Small intestine (tissue), 16 donors: ENCODE measurements at places on chromosomes 13 and 19.
A peak's percentile ranks its signal among the peaks of the same experiment; 100 is the strongest.

GRCh38 chr19:29914933-29915332, 27.1 kb upstream of the URI1 start:
- no peak for DNase-seq

GRCh38 chr19:14528419-14529253, 758 bp upstream of the TECR start:
- no peak for DNase-seq

DNA sequence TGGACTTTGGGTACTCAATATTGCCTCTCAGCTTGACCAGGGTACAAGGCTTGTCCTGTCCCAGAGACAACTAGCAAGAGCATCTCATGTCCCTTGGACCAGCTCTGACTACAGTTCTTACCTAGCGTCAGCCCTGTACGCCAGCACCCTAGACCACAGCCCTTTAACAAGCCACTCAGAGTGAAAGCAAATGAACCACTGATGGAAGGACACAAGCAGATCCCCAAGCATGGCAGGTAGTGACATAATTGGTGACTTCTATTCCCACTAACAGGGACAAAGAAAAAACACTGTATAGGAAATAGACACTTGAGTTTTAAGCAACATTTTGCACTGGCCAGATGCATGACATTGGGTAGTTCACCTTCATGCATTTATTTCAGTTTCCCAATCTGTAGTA, 8.8 kb upstream of the LRCH1 start:
- DNase-seq, result no peak

DNA sequence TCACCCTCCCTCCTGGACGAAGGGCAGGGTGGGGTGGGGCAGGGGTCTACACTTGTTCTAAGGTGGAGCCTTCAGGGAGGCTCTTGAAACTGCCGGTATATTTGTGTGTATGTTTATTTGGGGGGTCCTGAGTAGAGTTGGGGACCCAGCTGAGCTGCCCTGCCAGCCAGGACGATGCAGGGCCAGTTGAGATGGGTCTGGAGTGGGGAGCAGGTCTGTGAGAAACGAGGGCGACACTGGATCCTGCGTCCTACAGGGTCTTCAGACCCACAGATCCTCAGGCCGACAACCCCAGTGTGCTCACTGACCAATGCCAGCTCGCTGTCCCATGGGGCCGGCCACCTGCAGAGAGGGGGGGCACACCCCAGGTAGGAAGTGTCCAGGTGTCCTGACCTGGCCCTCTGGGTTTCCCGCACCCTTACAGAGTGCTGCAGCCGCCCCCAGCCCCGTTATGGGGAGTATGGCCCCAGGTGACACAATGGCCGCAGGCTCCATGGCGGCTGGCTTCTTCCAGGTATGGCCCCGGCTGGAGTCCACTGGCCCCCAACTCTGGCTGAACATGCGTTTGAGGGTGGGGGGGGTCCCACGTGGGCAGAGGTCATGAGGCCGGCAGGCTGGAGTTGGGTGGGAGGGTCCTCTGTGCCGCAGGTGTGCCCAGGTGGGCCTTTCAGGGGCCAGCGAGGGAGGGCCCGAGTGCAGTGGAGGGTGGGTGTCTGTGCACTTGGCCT, 7.4 kb downstream of the ISYNA1 start:
- no peak for DNase-seq

GRCh38 chr13:31663880-31664585, 75.3 kb upstream of the RXFP2 start:
- DNase-seq, result no peak

DNA sequence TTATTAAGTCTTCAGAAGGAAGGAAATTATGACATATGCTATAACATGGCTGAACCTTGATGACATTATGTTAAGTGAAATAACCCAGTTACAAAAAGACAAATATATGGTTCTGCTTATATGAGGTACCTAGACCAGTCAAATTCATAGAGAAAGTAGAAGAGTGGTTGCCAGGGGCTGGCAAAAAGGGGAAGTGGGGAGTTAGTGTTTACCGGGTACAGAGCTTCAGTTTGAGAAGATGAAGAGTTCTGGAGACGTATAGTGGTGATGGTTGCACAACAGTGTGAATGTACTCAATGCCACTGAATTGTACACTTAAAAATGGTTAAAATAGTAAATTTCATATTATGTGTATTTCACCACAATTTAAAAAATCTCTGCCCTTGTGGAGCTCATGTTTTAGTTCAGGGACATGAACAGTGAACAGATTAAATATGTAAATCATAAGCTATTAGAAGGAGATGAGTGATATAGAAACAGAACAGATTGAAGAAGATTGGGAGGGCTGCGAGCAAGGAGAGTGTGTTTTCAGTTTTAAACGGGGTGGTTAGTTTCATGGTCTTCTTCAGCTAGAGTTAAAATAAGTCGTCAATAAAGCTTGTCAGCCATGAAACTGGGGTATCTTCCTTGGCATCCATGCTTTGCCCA, 355.2 kb downstream of the KCNRG start:
- no peak for DNase-seq

DNA sequence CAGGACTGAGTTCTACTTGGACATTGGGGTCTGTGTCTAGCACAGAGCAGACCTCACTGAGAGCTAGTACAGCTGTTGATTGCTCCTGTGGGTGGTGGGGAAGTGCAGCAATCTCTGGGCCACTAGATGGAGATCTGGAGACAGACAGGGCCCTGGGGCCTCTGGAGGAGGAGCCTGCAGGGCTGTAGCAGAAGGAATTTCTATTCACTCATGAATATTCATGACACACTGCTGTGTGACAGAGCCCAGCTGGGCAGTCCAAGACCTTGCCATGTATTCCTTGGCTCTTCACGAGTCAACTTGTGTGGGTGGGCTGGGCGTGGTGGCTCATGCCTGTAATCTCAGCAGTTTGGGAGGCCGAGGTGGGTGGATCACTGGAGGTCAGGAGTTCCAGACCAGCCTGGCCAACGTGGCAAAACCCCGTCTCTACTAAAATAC, 37.5 kb downstream of the SUGP2 start:
- DNase-seq, result peak; percentile 56

GRCh38 chr19:29259867-29260281, 46.9 kb upstream of the UQCRFS1 start:
- no peak for DNase-seq

DNA sequence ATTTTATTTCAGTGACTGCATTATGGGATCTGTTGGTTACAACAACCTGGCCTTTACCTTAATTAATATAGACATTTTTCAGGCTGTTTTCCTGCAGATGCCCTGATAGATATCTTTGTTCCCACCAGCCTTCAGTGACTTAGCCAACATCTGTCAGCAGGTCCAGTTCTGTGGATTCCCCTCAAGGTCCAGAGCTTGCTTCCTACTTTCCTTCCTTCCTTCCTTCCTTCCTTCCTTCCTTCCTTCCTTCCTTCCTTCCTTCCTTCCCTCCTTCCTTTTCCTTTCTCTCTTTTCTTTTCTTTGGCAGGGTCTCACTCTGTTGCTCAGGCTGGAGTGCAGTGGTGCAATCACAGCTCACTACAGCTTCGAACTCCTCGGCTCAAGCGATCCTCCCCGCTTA, 14.4 kb upstream of the CYP2B6 start:
- DNase-seq, result no peak

GRCh38 chr13:46684287-46685001, 112.5 kb downstream of the ESD start:
- peak; percentile 63 for DNase-seq

- DNase-seq, result no peak
Observed at GRCh38 chr13:53601113-53601512, 572.5 kb downstream of the OLFM4 start.

DNA sequence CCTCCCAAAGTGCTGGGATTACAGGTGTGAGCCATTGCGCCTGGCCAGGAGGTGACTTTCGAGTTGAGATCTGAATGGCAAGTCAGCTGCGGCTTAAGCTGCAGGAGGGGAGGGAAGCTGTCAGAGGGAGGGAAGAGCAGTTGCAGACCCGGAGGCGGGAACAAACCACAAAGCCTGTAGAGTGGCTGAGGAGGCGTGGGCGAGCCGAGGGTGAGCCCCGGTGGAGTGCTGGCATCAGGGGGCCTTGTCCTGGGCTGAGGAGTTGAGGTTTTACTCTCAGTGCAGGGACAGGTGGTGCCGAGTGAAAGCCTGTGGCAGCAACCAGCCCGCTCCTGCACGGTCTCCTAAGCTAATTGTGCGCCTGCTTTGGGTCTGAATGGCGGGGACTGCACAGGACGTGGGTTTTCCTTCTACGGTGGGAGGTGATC, 24.2 kb downstream of the PPP1R37 start:
- DNase-seq, result no peak

GRCh38 chr13:74443631-74444030, 309.4 kb upstream of the KLF12 start:
- DNase-seq, result no peak

- no peak for DNase-seq
Observed at GRCh38 chr19:49807904-49808675, 5.0 kb downstream of the FUZ start.

- peak; percentile 75 for DNase-seq
Observed at GRCh38 chr19:33797802-33798671, 1.4 kb downstream of the KCTD15 start.

DNA sequence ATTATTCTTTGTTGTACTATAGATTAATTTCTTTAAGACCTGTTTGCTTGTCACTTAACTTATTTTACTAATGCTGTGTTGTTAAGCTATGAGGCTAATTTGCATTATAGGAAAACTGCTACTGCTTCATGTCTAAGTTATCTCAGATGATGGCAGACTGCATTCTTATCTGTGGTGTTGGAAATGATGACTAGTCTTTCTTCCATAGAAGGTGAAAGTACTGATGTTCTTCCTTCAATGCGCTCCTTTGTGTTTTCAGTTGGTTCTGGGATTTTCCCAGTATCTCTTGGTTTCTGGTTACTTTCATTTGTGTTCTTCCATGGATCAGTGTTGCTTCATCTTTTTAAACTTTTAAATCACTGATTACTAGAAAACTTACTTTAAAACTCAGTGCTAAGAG, 46.9 kb downstream of the TPP2 start:
- DNase-seq, result no peak

DNA sequence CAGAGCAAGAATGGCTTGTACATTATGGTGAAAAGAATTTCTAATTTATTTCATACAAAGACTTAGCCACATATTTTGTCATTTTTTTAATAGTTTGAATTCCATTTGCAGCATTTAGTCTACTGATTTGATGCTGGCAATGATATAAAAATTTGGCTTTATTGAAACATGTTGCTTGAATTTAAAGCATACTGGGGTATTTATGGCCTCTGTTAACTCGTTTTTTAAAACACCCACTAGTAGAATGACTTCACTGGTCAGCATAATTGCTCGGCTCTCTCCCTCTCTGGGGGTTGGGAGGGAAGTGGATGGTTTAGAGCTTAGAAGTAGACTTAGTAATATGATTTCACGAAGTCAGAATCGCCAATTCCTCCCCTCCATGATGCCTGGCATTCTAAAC, 354.9 kb upstream of the HTR2A start:
- no peak for DNase-seq

DNA sequence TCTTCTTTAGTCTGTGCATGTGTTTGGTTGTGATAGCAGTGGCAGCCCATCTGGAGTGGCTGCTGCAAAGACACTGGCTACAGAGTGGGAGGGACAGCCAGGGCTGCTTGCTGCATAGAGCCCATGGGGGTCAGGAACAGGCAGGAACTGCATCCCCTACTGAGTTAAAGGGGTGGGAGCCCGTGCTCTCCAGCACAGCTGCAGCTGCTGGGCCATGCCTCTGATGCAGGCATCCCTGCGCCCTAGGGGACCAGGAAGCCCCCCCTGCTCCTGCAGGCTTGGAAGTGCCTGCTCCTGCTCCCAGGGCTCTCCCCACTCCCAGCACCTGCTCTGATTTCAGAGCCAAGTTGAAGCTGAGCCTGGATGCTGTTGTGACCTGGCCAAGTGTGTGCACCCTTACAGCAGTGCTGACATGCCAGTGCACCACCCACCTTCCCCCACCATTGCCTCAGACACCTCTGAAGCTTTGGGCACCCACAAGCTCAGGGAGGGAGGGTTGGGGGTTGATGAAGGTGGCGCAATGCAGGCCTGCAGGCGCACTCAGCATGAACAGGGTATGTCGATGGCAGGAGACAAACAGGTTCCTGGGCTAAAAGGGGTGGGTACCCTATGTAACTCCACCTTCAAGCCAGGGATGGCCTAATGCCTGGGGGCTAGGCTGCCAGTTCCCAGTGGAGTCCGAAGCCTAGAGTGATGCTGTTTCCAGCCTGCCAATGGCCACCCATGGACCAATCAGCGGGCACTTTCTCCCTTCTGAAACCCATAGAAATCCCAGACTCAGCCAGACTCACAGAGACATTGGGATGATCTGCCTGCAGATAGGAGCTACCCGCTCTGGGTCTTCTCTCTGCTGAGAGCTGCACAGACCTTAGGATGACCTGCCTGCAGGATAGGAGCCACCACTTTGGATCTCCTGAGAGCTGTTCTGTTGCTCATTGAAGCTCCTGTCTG, 919.9 kb upstream of the MIR17HG start:
- DNase-seq, result no peak

DNA sequence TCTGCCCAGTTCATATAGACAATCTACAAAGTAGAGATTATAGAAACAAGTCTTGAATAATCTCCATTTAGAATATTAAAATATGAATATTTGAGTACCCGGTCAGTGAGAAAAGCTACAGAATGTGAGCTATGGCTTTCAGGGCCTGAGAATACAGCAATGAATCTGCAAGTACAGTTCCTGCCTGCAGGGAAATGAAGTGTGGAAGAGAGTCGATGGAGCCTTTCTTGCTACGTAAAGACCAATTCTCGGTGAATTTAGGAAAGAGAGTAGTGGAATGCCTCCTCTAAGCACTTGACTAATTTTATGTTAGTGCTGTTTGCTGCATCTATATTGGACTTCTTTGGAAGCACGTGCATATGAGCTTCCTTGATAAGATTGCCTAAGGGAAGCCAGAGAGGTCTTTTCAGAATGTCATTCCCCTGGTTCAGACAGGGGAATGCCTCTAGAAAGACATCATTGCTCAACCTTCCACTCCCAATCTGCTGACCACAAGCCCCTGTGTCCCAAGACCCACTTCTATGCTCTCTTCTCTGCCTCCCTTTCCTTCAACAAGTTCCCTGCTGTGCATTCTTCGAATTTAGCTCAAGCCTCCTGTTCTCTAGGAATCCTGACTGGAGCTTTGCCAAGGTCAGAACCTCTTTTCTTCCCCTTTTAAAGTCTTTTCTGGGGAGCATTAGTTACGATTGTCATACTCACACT, 41.9 kb downstream of the GPC6 start:
- DNase-seq, result no peak

DNA sequence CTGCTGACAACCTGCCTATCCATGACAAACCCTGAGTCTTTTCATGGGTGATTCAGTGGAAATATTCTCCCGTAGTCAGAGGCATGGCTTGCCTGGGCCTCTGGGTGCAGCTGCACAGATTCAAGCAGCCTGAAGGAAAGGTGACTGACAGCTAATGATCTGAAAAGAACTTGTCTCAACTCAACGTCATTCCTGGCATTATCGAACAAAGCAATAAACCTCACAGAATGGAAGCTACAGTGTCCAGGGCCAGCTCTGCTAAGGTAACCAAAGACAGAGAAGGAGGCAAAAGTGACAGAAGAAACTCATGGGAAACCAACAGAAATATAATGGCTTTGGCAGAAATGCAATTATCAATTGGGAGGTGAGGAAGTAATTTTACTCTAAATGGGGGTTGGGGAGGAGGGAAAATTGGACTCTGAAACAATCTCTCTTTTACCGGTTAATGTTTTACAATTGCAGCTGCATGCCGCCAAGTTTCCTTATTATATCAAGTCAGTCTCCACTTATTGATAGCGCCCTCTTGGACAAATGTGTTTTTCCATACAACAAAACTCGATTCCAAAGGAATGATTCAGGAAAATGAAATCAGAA, 12.9 kb downstream of the STARD13 start:
- DNase-seq, result peak; percentile 91
